Sciatic nerve (tissue), 2 donors: ENCODE measurements at places on chromosomes 11 and 22. TPM values are rescaled to one million over a fixed set of nuclear protein-coding genes. Genes with fewer than 3 reads are reported as not detected.

Gene CCND1
- 192 TPM for total RNA-seq

Gene ISX
- total RNA-seq, result not detected

Gene CCDC88B
- total RNA-seq, result 12.9 TPM

Gene YPEL4
- total RNA-seq, result 2.1 TPM

Gene UBQLNL
- total RNA-seq, result 1.5 TPM

Gene TEX12
- 0.58 TPM for total RNA-seq
